ENCODE measurements at places on chromosomes 1 and 21.

GRCh38 chr1:234963180-234963903, 165.3 kb downstream of the TOMM20 start:
- DNase-seq, result peak; percentile 98

GRCh38 chr1:170680428-170680827, 16.5 kb downstream of the PRRX1 start:
- DNase-seq, result no peak

DNA sequence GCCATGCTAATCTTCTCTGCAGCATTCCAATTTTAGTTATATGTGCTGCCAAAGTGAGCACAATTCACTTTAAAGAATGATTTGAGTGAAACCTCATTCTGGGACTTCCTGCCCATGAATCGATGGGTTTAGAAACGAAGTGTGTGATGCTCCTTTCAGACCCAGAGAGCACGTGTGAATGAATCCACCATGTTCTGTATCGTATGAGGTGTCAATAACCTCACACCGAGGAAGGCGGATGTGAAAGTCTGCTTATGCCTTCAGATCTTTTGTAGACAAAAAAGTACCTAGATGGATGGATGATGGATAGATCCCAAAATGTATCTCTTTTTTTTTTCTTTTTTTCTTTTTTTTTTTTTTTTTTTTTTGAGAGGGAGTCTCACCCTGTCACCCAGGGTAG, 13.8 kb downstream of the UBASH3A start:
- no peak for DNase-seq

- no peak for DNase-seq
Measured at GRCh38 chr1:236311040-236311439, 29.3 kb upstream of the ERO1B start.

- no peak for DNase-seq
Measured at GRCh38 chr1:7405844-7406500, 365.1 kb upstream of the VAMP3 start.

GRCh38 chr21:40244981-40245380, 377.7 kb downstream of the PCP4 start:
- DNase-seq, result no peak

- DNase-seq, result no peak
Measured at GRCh38 chr1:232033285-232033684, 406.7 kb downstream of the DISC1 start.

- DNase-seq, result no peak
Measured at GRCh38 chr1:20708891-20709290, 8.9 kb downstream of the KIF17 start.

- DNase-seq, result peak; percentile 39
Measured at GRCh38 chr1:92118826-92119225, 38.7 kb downstream of the BTBD8 start.

GRCh38 chr1:19582318-19582717, 61.8 kb upstream of the NBL1 start:
- peak; percentile 67 for DNase-seq

- DNase-seq, result no peak
Measured at GRCh38 chr1:114224196-114224907, 70.7 kb upstream of the SYT6 start.

GRCh38 chr1:30923597-30923996, 15.0 kb upstream of the SDC3 start:
- DNase-seq, result peak; percentile 51

DNA sequence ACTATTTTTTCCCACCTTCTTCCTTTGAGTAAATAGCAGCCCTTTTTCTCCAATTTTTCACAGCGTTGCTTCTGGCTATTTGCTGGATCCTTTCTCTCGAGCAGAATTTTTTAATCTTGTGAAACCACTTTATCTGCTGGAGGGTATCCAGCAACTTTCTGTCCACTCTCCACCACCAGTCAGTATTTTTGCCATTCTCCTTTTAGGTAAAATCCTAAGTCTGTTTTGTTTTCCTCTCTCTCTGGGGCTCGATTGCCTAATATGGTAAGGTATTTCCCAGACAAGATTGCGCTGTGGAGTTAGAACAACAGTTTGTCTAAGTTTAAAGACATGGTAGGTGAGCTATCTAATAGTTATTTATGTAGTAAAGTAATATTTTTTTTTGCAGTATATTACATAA, 156.9 kb downstream of the PPP1R12B start:
- peak; percentile 5 for DNase-seq

DNA sequence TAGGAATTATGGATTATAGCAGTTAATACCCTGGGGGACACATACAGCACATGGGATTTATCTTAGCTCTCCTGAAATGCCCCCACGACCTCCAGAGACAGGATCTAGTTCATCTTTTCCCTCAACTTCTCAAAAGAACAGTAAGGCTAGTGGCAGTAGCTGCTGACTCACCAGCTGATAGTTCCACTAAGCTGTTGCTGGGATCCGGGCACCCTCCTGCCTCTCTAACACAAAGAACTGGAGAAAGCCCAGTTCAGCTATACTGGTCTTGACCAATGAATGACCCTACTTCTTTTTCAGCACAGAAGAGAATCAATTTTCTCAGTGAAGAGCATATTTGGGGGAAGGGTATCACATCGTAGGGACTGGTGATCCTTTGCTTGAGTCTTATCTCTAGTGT, 84.1 kb downstream of the PGBD5 start:
- DNase-seq, result no peak

DNA sequence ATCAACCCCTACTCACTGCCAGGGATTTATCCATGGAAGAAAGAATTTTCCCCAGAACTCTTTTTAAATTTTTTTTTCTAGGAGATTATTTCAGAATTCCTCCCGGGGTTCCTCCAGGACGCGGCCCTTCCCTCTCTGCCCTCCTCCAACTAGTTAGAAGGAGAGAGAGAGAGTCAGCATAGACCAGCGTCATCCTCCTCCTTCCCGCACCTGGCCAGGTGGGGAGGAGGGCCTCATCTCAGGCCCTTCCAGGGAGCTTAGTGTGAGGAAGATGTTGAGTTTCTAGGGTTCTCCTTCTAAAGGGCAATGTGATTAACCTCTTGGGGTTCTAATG, 63.6 kb downstream of the CDK18 start:
- no peak for DNase-seq

DNA sequence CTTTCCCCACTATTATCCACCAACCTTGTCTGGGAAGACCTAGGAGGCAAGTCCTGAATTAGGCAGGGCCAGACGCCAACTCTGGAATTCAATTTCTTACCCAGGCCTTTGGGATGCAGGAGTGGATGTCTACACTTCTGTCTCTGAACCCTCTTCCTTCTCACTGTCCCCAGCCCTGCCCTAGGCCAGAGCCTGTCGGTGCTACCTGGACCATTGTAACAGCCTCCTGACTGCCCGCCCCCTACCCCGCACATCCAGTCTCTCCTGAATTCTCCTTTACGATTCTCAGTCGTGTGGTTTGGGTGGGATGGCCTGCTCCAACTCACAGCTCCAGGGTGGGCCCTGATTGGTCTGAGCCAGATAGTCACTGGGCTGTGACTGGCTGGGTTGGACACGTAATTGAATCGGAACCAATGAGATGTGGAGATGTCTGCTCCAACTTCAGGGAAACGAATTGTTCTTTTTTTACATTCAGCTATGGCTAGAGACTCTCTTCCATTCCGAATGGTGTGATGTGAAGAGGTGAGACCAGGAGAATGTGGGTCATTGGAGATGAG, 304.6 kb downstream of the PTPRU start:
- DNase-seq, result no peak

GRCh38 chr21:34020983-34021553, 52.3 kb upstream of the MRPS6 start:
- no peak for DNase-seq

- no peak for DNase-seq
Measured at GRCh38 chr1:36520056-36520455, 37.3 kb upstream of the CSF3R start.

DNA sequence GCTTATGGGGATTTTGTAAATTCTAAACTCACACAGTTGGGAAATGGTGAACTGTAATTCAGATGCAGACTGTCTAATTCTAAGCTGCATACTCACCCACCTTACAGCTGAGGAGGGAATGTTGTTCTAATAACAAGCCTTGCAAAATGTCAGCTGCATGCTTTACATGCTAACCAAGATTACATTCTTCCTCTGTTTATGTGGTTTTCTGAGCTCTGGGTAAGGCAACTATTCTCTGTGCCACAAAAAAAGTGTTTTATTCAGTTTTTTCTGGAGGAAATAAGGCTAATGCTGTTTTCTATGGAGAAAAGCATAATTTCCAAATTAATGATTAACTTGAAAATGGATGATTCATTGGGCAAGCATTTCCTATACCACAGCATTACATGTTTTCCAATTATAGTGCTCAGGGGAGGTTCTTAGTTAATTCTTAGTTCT, 64.9 kb downstream of the RGS13 start:
- peak; percentile 56 for DNase-seq

GRCh38 chr1:32023351-32023750, 9.7 kb downstream of the KHDRBS1 start:
- DNase-seq, result no peak

- DNase-seq, result no peak
Measured at GRCh38 chr1:240343966-240344365, 252.3 kb downstream of the FMN2 start.

DNA sequence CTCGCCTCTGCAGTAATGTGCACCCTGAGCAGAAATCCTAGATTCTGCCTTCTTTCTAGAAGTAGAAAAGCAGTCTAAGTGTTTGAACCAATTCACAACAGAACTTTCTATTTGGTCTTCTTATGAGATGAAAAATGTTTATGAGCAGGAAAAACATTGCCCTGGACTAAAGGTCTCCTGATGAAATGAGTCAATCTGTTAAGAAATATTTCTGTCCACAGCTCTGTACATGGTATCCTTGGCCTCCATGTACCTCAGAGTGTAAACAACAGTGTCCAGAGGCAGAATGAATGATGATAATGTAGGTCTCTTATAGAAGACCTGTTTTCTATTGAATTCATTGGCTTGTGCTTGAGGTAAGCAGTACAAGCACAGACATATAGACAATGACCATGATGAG, 6.2 kb upstream of the APCS start:
- no peak for DNase-seq

DNA sequence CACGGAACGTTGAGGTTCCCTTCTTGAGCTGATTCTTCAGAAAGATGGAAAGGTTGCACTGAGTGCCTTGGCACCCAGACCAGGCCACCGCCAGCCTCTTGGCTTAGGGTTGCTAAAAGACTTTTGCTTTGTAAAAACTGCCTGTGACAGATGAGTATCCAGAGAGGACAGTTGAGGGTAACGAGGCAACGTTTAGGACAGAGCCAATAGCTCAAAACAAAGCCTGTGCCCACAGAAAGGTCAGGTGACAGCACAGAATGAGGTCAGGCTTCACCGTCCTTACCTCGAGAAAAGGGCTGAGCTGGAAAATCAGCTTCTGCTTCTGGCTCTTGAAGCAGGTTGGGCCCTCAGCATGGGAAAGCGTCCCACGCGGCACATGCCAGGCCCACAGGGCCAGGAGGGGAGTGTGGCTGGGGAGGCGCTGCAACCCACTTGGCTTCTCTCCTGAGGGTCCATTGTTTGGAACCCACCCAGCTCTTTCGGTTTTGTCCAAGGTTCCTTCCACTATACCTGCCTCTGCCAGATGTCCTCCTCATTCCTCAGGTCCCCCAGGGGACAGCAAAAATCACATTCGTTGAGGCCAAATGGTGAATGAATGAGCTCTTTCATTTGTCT, 55.5 kb downstream of the SCCPDH start:
- no peak for DNase-seq

DNA sequence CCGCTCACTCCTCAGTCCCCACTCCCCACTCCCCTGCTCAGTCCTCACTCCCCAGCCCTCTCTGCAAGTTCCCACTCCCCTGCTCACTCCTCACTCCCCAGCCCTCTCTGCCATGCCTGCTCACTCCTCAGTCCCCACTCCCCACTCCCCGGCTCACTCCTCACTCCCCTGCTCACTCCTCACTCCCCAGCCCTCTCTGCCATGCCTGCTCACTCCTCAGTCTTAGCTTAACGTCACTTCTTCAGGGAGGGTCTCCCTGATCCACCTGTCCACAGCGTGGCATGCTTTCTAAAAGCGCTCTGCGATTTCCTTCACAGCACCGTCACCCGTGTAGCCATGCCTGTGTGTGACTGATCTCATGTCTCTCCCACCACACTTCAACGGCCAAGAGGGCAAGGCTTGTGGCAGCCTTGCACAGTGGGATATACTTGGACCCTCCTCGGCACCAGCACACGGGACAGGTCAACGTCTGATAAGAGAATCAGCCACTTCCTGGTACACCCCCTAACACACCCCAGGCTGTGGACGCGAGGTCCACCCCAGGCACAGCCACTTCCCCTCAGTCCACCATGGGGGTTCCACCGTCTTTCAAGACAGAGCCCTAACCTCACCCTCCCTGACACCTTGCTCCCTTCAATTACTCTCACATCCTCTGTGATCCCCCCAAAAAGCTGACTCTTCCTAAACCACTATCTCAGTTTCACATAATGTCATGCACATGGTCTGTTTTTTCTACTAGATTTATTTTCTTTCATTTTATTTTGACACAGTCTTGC, 14.0 kb downstream of the PRDM15 start:
- no peak for DNase-seq

DNA sequence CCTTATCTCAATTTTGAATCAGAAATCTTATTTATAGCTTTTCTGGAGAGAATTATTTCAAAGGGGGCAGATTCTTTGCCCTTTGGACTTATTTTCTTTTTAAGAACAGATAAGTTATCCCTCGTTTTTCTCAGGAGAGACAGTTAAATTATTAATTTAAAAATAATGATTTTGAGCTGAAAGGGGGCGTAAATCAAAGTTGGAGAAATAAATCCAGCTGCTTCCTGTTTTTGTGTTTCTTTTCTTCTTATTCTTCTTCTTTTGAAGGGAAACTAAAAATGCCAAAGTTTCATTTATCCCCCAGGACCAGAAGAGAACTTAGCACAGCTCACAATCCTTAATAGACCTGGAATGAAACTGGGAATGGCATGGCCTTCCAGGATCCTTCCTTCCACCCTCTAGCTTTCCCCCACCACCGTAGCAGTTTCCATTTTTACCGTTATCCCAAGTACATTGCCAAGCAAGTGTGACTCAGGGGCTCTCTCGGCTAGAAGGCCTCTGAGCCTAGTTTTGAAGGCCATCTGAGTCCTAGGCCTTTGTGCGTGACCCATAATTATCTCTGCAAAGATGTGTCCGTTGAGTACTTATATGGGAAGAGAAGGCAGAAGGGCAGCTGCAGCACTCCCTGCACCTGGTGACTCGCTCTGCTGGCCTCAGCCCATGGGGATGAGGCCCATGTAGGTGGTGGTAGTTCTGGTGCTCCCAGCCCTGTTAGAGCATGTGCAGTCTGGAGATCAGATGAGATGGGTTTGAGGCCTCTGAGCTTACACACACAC, 181.7 kb downstream of the ROR1 start:
- peak; percentile 22 for DNase-seq

All from Daoy (cell line).